ENCODE measurements at places on chromosomes 3 and 15.

DNA sequence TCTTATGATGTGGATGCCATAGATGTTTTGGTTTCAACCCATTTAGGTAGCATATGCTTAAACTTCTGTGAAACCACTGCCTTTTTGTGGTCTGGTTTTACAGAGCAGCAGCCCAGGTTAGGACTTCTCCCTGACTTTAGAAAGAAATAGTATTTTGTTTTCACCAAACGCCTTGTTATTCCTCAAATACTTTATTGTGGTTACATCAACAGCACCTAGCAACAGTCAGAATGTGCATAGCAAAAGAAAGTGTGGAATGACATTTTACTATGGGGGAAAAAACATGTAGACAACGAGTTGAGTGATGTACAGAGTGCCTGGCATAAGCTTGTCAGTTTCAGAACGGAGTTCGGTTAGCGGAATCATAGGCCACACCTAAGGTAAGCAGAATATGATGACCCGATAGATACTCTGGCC is 159.2 kb downstream of the TPRG1 start:
- peak; percentile 37 for DNase-seq
- peak overlapping the region; percentile 14 for H3K27ac ChIP-seq
- H3K27me3 ChIP-seq: no peaks in the 10 kb centered on the region
- peaks cover 61% of the 10 kb centered on the region for H3K4me1 ChIP-seq
- no peak overlapping the region for H3K4me3 ChIP-seq

DNA sequence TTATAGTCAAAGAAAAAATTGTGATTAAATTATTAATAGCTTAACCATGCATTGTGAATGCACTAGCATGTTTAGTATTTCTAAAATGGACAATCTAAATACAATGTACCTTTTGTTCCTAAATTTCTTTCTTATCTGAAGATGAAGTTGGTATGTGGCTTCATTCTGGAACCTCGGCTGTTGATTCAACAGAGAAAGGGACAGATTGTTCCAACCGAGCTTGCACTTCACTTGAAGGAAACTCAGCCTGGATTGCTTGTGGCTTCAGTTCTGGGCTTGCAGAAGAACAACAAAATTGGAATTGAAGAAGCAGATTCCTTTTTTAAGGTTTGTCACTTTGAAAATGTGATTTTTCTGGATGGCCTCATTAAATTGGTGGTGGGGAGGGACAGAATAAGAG is 32.6 kb downstream of the HPS3 start:
- H3K36me3 ChIP-seq: peaks cover 39% of the 10 kb centered on the region
- no peaks in the 10 kb centered on the region for H3K4me1 ChIP-seq
- H3K27me3 ChIP-seq: no peaks in the 10 kb centered on the region
- H3K27ac ChIP-seq: no peak overlapping the region
- DNase-seq: no peak

GRCh38 chr3:65953881-65954733 is 84.6 kb downstream of the MAGI1 start:
- no peaks in the 10 kb centered on the region for H3K4me1 ChIP-seq
- H3K4me3 ChIP-seq: no peak overlapping the region
- no peak for DNase-seq

DNA sequence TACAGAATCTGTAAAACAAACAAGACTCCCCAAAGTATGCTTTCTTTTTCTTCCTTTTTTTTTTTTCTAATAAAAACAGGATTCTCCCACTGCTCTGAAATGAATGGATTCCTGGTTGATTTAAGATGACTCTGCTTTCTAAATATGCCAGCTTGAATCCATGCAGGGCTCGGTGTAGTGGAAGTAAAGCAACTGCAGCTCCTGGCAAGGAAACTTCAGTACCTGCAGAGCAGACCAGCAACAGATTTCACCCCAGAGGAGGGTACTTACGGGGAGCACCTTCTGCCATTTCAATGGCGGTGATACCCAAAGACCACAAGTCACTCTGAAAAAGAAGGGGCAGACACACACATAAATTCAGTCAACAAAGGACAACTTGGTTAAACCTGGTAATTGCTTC is 150.5 kb upstream of the SLC2A2 start:
- DNase-seq: no peak
- H3K27me3 ChIP-seq: no peaks in the 10 kb centered on the region
- peaks cover 41% of the 10 kb centered on the region for H3K4me1 ChIP-seq
- H3K27ac ChIP-seq: no peak overlapping the region
- no peak overlapping the region for H3K4me3 ChIP-seq

DNA sequence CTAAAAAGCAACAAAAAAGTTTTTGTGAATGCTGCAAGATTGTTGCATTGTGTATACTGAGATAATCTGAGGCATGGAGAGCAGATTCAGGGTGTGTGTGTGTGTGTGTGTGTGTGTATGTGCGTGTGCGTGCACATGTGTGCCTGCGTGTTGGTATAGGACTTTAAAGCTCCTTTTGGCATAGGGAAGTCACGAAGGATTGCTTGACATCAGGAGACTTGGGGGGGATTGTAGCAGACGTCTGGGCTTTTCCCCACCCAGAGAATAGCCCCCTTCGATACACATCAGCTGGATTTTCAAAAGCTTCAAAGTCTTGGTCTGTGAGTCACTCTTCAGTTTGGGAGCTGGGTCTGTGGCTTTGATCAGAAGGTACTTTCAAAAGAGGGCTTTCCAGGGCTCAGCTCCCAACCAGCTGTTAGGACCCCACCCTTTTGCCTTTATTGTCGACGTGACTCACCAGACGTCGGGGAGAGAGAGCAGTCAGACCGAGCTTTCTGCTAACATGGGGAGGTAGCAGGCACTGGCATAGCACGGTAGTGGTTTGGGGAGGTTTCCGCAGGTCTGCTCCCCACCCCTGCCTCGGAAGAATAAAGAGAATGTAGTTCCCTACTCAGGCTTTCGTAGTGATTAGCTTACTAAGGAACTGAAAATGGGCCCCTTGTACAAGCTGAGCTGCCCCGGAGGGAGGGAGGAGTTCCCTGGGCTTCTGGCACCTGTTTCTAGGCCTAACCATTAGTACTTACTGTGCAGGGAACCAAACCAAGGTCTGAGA is 4.7 kb downstream of the BHLHE40 start:
- H3K4me1 ChIP-seq: peaks cover 54% of the 10 kb centered on the region
- peaks cover 62% of the 10 kb centered on the region for H3K36me3 ChIP-seq
- no peaks in the 10 kb centered on the region for H3K27me3 ChIP-seq
- peak overlapping the region; percentile 85 for H3K27ac ChIP-seq
- peak overlapping the region; percentile 87 for H3K4me3 ChIP-seq
- peak; percentile 89 for DNase-seq

Measured in activated CD4-positive, alpha-beta memory T cell treated with anti-CD3 and anti-CD28 coated beads for 36 hours (primary cell).